Lower lobe of right lung (tissue), 2 donors: ENCODE measurements at places on chromosomes 5 and 9.

GRCh38 chr9:37471942-37472684 lies 6.9 kb upstream of the ZBTB5 start:
- DNase-seq, result no peak

DNA sequence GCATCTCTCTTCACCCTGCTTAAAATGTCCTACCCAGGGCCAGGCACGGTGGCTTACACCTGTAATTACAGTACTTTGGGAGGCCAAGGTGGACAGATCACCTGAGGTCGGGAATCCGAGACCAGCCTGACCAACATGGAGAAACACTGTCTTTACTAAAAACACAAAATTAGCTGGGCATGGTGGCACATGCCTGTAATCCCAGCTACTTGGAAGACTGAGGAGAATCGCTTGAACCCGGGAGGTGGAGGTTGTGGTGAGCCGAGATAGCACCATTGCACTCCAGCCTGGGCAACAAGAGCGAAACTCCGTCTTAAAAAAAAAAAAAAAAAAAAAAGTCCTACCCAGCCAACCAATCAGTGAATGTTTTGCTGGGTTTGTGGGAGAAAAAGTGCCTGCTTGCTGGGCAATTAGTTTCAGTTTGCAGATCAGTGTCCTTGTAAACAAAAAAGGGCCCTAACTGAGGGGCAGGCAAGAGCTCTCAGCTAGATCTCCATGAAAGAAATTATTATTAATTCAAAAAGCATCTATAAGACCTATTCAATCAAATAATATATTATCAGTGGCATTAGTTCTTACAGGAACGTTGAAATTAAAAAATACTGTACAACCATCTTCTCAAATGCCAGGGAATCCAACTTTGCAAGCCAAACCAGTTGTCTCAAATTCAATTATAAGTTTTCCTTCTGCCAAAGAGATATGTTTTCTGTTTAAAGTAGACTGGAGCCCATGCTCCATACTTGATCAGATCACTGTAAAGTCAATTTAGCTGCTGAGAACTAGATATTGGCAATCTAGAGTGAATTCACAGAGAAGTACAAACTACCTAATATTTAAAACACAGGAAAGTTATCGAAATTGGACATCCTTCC lies 3.9 kb downstream of the MEGF9 start:
- no peak for DNase-seq

DNA sequence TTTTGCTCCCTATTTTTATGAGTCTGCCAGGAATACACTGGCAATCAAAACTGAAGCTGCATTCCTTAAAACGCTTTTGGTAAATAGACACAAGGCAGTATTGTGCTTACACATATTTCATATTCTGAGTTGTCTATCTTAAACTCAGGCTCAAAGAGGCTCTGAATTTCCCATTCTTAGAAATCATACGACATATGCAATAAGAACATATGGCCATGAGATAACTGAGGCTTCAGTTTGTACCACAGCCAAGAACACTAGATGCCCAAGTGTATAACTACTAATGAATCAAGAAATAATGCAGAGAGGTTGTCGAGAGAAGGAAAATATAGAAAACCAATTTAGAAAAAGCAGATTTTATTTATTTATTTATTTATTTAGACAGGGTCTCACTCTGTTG lies 357.4 kb downstream of the NDUFS4 start:
- DNase-seq, result no peak

DNA sequence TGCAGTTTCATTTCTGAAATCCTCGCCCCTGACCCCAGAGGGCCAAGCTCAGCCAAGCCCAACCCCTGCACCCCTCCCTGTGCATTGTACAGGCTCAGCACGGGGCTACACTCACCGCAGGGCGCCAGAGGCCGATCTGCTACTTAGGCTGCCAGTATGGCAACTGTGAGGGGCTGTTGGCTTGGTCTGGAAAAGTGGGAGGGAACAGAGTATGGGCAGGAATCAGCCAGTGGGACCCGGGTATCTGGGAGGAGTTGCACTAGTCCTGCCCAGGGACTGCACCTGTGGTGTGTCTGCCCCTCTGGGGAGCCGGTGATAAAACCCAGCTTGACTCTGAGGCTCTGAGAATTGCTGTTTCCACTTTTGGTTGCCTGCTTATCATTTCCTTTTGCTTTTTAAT lies 167.4 kb upstream of the KIF2A start:
- DNase-seq, result no peak

- no peak for DNase-seq
Measured at GRCh38 chr9:109442716-109443115, 55.4 kb downstream of the PTPN3 start.
